ENCODE measurements at places on chromosomes 5 and 9.
A peak's percentile ranks its signal among the peaks of the same experiment; 100 is the strongest.

DNA sequence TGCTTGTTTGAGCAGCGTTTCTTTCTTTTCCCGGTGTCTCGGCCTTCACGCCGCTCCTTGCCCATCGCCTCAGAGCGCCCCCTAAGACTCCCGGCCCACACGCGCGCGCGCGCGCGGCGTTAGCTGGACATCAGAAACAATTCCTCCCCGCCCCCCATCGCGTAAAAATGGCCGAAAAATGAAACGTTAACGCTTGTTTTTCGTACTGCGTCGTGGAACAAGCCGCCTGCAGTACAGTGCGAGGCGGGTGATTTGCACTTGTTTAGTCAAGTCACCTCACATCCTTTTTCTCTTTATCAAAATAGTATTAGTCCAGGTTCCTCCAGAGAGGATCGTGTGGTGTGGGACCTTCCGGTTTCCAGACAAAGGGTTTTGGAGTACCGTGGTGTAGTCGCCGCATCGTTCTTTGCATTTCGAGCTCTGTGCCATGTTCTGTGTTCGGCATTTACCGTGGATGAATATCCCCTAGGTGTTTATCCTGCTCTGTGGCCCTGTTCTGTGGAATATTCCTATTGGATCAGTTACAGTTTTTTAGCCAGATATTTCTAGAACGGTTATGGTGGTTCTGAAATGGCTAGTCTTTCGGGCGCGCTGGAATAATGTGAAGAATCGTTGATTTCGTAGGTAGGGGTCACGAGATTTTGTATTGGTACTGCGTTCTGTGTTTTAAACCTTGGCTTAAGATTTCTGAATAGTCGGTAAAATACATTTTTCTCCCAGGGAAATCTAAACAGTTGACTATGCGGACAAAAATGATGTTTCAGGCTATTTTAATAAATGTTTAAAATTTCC, 1.0 kb downstream of the MATR3 start:
- peak; percentile 82 for DNase-seq

DNA sequence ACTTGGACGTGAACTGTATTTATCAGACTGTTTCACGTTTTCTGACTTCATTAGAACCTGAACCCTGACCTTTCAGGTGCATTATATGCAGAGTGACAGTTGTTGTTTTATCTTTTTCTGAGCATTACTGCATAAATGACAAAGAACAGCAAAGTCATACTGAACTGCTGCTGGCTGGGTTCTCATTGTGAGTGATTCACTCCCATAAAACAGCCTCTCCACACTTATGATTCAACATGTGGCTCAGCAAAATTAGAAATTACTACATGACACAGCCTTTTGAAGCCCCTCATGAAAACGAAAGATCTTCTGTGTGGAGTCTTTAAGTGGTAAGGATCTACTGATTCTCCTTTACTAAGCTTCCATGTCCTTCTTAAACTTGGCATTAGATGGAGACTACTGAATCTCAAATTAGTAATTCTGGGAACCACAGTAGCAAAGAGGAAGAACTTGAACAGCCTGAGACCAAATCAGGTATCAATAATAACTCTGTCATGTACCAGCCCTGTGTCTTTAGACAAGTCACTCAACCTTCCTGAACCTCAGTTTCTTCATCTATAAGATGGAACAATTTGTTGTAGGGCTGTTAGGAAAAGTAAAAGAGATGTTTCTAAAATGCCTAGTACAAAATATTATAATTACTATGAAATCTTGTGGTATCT, 172.3 kb upstream of the GNA14 start:
- peak; percentile 53 for DNase-seq

DNA sequence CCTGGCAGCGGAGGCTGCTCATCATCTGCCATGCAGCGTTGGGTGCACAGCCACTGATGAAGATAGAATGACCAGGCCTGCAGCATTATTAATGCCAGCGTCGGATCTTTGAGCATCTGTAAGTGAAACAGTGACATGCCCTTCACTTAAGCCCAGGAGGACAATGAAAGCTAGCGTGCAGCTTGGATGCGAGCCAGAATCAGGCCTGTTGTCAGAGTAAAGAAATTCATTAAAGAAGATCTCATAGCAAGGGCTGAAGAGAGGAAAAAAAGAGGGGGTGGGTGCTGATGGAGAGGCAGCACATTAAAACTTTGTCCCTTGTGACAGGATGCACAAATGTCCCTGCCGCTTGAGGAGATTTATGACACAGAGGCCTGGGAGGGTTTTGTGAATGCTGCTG, 186.1 kb upstream of the MAST4 start:
- no peak for DNase-seq

GRCh38 chr5:179273441-179274145, 71.7 kb downstream of the ADAMTS2 start:
- DNase-seq: no peak

DNA sequence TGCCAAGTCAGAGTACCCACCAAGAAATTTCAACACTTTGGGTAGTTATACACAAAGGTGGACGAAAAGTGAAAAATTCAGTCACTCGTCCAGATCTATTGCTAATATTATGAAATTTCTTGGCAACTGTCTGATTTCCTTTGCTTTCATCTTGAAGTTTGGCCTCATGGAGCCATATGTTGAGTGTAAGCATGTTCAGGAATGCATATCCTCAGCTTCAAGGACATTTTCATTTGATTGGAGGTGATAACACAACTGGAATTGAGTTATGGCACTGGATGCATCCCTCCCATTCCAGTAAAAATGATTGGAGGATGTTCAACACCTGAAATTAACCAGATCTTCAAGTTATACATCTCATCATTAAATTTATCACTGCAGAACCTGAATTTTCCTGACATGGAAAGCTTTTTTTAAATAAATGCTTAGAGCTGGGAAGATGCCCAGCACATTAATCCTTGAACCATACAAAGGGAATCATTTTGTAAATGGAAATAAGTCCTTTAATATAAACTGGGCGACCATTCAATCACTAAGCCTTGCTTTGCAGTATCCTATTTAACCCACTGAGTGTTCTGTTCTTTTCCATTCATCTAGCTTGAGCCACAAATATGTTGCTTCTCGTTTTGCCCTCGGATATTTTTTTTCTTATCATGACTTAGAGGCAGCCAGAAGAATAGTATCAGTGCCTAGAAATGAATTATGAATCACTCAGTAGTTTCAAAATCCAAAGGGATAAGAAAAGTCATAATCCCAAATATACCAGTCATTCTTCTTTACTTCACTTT, 273.7 kb upstream of the PIK3R1 start:
- peak; percentile 82 for DNase-seq

GRCh38 chr9:115237385-115237998, 119.5 kb upstream of the TNC start:
- DNase-seq: peak; percentile 8

DNA sequence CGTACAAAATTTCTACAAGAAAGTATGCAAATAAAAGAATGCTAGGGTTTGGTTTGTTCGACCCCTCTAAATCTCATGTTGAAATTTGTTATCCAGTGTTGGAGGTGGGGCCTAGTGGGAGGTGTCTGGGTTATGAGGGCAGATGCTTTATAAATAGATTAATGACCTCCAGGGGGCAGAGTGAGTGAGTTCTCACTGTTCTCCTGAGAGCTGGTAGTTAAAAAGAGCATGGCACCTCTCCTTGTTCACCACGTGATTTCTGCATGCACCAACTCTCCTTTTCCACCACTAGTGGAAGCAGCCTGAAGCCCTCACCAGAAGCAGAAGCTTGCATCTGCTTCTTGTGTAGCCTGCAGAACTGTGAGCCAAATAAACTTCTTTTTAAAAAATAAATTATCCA, 50.4 kb upstream of the FAM170A start:
- DNase-seq: peak; percentile 8

- DNase-seq: no peak
Observed at GRCh38 chr5:73236541-73237128, 63.6 kb downstream of the TMEM174 start.

GRCh38 chr5:16849181-16849580, 86.9 kb downstream of the MYO10 start:
- DNase-seq: no peak

- no peak for DNase-seq
Observed at GRCh38 chr5:137446615-137447014, 52.5 kb downstream of the SPOCK1 start.

DNA sequence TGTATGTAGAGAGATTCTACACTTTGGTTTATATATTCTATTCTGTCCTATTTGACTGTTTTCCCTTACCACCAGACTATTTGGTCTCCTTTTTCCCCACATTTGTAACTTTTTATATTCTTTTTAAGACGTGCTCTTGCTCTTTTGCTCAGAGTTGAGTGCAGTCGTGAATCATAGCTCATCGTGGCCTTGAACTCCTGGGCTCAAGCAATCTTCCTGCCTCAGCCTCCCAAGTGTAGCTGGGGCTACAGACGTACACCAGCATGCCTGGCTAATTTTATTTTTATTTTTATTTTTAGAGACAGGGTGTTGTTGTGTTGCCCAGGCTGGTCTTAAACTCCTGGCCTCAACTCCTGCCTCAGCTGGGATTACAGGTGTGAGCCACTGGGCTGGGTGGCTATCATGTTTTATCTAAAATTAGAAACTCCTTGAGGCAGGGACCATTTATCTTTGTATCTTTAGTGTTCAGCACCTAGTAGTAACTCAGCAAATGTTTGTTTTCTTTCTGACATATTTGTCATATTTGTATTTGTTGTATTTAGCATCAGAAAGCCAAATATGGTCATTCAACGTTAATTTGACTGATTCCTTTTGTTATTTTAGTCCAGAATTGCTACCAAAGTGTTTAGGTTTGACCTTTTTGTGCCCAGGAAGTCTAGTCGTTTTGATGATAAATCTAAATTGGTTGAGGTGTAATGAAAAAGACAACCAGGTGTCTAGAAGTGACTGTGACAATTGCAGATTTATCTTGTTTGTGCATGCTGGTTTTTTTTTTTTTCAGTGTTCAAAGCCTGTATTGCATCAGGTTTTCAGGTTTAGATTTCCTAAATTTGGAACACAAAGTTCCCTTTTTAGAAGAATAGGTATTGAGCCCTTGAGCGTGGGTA, 44.3 kb downstream of the ERBIN start:
- DNase-seq: no peak

GRCh38 chr5:143554187-143554717, 150.8 kb upstream of the NR3C1 start:
- peak; percentile 91 for DNase-seq

- no peak for DNase-seq
Observed at GRCh38 chr9:133361507-133362092, 5.2 kb downstream of the SURF2 start.

DNA sequence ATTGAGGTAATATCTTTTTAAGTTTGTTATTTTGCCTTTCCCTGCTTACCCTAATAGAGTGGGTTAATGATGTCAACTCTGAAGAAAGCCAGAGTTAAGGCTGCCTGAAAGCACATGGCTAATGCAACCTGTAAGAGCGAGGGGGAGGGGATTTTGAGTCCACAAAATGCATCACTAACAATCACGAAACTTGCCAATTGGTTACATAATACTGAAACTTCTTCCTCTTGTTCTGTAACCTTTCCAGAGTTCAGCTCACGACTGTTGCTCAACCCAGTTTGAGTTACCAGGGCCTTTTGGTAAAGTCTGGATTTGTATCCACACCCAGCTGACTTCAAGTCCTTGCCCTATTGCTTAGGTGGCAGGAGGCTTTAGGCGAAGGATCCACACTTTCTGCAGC, 308.8 kb downstream of the EFNA5 start:
- DNase-seq: peak; percentile 76

DNA sequence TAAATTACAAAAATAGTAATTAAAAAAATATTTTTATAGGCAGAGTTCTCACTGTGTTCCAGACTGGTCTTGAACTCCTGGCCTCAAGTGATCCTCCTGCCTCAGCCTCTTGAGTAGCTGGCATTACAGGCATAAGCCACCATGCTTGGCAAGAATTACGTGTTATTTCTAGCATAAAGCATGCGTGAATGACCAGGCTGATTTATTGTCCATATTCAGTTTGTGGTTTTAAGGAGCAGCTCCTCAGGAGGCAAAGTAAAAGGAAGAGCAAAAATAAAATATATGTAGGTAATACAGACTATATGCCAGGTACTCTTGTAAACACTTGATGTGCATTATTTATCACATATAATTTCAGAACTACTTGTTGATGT, 7.1 kb upstream of the CD180 start:
- DNase-seq: no peak

- no peak for DNase-seq
Observed at GRCh38 chr5:154278908-154279307, 88.4 kb downstream of the GALNT10 start.

DNA sequence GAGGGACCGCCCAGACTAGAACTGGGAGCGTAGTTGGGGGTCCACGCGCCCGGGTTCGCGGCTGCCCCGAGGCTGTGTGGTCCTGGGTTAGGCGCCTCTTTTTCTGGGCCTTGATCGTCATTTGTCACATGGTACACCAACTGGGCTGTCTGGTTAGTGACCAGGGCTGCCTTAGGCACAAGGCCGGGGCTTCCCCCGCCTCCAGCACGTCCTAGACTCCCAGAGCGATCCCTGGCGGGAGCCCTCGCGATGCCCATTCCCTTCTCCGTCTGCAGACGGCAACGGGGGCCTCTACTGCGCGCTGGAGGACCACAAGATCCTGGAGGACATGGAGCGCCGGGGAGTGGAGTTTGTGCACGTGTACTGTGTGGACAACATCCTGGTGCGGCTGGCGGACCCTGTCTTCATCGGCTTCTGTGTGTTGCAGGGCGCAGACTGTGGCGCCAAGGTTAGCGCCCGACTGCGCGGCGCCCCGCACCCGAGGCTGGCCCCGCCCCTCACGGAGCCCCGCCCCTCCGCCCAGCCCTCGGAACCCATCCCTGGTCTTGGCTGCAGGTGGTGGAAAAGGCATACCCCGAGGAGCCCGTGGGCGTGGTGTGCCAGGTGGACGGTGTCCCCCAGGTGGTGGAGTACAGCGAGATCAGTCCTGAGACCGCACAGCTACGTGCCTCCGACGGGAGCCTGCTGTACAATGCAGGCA, 1.5 kb downstream of the UAP1L1 start:
- DNase-seq: no peak

GRCh38 chr9:85876628-85877027, 64.3 kb upstream of the NAA35 start:
- DNase-seq: no peak

GRCh38 chr5:56112526-56113121, 117.9 kb upstream of the IL6ST start:
- peak; percentile 57 for DNase-seq

- no peak for DNase-seq
Observed at GRCh38 chr5:141485321-141486055, 658 bp downstream of the PCDHGC4 start.

DNA sequence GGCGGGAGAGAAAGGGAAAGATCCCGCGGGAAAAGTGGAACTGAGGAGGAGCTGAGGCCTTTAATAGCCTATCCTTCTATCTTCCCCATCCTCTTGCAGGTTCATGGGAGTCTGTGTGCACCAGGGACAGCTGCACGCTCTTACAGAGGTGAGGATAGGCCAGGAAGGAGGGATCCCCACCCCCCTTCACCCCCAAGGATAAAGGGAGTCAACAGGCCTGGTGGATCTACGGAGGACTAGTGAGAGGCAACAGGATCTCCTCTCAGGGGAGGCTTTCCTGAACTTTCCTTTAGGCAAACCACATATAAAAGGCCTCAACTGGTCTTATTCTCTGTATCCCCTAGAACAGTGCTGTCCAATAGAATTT, 1.1 kb downstream of the TESK1 start:
- DNase-seq: peak; percentile 11

- DNase-seq: no peak
Observed at GRCh38 chr5:141850786-141851185, 27.4 kb downstream of the PCDH1 start.
